Hematopoietic multipotent progenitor cell treated with erythropoietin and hydrocortisone succinate and interleukin-3 and kit ligand, for 17 days (in vitro differentiated cells): ENCODE measurements at places on chromosomes 3 and 15.

DNA sequence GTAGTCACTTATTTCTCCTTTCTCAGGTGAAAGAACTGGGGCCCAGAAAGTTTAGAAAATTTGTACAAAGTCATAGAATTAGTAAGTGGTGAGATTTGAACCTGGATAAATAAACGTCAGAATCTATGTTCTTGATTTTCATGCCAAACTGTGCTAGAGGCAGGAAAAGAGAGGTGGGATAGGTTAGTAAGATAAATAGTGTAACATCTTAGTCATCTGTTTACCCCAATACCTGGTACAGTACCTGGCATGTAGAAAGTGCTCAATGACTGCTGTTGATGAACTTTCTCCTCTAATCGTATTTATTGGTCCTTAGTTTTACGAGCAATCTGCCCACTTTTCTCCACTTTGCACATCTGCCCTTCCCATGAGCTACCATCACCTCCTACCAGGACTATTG lies 124.9 kb downstream of the MITF start:
- DNase-seq = no peak

GRCh38 chr3:67460841-67461510 lies 193.4 kb downstream of the SUCLG2 start:
- no peak for DNase-seq

- no peak for DNase-seq
Measured at GRCh38 chr3:27686642-27687041, 35.5 kb downstream of the EOMES start.

GRCh38 chr3:169467751-169468150 lies 195.8 kb downstream of the MECOM start:
- DNase-seq = no peak

DNA sequence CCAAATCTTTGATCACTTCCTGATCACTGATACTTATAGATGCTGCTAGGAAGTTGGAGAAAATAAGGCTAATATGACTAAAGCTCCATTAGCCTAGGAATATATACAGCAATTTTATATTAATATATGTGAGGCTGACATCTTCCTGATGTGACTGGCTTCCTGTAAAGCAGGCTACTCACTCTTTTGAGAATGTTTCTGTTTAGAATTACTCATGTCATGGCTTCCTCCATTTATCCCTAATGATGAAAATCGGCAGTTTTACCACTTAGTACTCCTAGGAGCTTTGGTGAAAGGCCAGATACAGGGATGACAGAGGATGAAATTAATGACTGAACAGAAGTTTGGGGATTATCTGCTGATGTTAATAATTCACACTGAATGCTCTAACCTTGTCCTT lies 3.9 kb upstream of the MAP1A start:
- DNase-seq = no peak

- no peak for DNase-seq
Measured at GRCh38 chr3:15974647-15975046, 176.9 kb upstream of the ANKRD28 start.

GRCh38 chr15:26867200-26868007 lies 542 bp downstream of the GABRA5 start:
- no peak for DNase-seq

GRCh38 chr15:100199711-100200286 lies 142.0 kb downstream of the ADAMTS17 start:
- no peak for DNase-seq

GRCh38 chr15:65416845-65417416 lies 5.8 kb downstream of the IGDCC4 start:
- DNase-seq = no peak

DNA sequence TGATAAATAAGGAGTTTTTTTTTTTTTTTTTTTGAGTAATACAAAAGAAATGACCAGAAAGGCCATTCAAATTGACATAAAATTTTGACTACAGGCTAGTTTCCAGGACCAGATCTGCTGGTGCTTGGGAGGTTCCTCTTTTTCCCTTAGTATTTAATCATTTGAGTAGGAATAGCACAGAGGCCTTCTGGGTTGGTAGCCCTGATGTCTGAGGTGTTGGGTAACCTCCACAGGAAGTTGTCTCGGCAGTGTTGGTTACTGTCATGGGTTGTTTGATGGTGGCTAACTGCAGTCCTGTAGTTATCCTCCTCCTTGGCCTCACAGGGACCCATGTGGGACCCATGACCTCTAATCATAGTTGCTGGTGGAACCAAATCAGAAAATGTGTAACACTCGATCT lies 91.1 kb downstream of the USP13 start:
- DNase-seq = no peak

- DNase-seq = no peak
Measured at GRCh38 chr3:69145688-69146087, 23.3 kb upstream of the LMOD3 start.

DNA sequence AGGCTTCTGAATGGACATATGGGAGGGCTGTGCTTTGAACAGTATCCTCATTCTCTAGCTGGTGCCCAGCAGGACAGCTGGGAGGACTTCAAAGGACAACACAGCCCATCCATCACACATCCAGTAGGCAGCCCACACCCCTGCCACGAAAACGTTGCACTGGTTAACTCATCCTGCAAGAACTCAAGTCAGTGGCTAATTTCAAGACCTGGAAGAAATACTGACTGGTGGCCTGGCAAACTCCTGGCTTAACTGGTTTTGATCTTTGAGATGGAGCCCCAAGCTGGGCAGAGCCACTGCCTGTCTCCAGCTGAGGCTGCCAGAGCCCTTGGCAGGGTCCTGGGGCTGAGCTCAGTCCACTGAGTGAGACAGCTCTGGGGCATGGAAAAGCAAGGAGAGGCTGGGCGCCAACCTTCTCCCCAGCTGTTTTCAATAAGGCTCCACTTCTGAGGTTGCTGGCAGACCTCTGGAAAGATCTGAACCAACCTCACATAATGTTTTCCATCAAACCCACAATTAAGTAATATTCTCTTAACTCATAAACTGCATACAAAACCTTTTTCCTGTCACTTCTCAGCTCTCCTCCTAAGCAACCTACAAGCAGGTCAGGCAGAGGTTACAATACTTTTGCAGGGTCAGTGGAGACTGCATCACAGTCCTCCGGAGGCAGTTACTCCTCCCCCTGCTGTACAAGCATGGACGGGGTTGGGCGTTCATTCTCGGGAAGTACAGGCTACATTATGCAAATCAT lies 110.3 kb downstream of the MYLK start:
- DNase-seq = no peak

- DNase-seq = no peak
Measured at GRCh38 chr15:70754862-70755261, 8.5 kb downstream of the UACA start.

DNA sequence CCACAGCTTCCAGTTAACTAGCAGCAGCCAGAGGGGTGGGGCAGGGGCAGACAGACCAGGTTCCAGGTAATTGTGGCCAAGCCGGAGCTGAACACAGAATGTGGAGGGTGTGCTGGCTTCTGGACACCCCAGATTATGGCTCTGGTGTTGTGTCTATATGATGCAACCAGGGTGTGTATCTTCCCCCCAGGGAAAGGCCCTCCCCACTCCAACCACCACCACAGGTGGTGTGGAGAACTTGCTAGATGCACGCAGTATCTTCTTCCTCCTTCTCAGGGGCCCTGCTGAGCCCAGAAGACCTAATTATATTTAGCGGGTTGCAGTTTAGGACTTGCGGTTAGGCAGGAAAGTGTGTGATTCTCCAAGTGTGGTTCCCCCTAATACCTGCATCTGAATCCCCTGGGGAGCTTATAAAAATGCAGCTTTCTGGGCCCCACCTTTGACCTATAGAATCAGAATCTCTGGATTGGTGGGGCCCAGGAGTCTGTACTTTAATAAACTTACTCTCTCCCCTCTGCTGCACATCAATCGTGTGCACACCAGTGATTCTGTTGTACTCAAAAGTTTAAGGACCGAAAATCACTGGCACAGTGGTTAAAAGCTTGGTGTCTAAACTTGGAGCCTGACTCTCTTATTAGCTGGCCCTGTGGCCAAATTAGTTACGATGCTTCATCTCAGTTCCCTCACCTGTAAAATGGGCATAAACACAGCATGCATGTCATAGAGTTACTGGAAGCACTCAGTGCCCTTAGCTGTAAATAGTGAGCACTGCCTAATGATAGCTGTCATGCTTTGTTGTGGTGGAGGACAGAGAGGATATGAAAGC lies 379.1 kb upstream of the PROK2 start:
- DNase-seq = peak; percentile 66

DNA sequence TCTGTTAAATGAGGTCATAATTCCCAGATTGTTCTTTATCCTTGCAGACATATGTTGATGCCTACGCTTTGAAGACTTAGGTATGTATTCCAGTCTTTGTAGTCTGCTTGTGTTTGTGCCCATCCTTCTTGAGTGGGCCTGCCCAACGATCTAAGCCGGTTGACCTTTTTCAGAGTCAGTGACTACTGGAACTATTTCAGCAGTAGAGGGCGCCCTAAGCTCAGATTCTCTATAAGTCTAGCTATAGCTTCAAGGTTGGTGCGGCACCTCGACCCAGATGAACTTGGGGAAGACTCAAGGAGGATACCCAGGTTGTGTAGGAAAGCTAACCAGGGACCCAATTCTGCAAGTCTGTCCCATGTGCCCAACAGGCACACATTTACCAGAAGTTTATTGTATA lies 228.8 kb upstream of the PPP2R3A start:
- DNase-seq = peak; percentile 8

DNA sequence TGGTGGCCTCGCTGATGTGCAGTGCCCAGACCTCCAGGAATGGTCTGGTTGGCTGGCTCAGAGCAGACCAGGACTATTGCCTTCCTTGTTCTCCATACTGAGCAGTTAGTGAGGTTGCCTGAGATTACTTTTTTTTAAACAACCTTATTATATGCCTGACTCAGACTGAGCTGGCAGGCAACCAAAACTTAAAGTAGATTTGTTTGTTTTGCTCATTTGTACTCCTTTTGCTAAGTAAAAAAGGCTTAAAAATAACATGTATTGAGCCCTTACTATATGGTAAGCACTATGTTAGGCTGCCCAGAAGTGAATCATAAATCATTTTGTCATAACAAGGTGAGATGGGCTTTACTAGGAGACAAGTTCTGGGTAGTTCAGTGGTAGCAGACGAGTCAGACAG lies 92.4 kb downstream of the GHSR start:
- DNase-seq = no peak

GRCh38 chr3:185928496-185928895 lies 9.3 kb downstream of the TRA2B start:
- DNase-seq = no peak

DNA sequence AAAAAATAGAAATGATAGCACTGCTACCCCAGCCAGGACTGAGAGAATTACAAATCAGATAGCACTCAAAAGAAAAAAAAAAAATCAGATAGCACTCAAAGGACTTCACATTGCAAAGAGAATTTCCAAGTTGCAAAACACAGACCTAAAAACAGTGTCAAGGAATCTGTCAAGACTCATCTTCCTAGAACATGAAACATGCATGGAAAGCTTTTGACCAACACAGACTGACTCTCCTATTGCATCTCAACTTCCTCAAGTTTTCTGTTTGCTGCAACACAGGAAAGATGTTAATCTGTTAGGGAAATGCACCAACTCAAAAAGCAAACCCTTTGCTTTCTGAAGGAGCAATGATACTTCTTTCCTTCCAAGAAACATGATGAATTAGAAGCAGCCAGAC lies 42.3 kb downstream of the RAB27A start:
- no peak for DNase-seq

DNA sequence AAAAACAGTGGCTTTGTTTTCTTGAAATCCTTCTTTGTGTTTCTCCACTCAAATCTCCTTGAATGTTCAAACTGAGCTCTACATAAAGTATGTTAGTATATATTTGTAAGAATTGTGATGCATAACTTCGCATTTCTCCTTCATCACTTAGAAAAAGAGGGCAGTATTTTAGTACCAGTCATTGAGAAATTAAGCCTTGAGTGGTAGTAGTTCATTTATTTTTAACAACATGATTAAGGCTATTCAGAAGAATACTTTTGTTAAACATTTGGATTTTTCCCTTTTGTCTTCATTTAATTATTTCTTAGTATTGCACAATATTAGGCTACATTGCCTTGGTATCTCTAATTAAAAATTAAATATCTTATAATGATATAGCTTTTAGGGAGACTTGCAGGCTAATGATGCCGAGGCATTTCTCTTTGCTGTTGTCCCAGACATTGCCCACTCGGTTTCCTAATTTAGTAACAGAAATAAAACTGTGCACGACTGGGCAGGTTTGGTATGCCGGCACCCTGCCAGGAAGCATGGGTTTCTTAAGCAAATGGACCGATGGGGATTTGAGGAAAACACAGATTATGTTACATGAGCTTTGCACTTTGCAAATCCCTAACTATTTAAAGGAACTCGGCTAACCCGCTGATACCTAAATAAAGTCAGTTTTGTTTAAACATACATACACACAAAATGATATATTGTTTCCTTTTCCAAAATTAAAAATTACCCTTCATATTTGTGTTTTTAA lies 54.7 kb downstream of the LRRC28 start:
- DNase-seq = no peak

GRCh38 chr3:116877968-116878367 lies 168.4 kb downstream of the TUSC7 start:
- no peak for DNase-seq

- DNase-seq = no peak
Measured at GRCh38 chr3:100269001-100269400, 8.2 kb downstream of the TBC1D23 start.

GRCh38 chr3:105812194-105812586 lies 56.6 kb downstream of the CBLB start:
- DNase-seq = no peak

GRCh38 chr15:73747847-73748590 lies 5.1 kb downstream of the INSYN1 start:
- no peak for DNase-seq

DNA sequence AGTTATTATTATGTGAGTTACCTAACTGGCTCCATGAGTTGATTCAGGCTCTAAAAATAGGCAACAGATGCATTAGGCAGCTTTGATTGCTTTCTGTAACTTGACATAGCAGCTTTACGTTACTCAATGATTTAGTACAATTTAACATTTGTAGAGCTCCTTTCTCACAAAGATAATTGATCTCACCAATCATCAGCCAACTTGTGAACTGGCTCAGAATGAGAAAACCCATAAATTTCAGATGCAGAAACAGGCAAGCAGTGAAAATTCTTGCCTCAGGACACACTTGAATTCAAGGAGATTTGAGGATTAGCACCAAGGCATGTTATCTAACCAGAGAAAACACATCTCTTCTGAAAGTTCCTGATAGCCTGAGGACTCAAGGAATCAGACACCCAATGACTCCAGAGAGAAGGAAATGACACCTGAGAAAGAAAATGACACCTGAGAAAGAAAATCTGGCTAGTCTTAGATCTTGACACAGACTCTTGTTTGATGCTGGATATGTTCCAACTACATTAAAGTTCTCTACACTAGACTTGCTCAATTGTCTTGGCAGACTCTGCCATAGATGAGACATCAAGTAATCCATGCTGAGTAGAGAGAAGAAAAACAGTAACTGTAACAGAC lies 315.1 kb upstream of the CBLB start:
- no peak for DNase-seq

DNA sequence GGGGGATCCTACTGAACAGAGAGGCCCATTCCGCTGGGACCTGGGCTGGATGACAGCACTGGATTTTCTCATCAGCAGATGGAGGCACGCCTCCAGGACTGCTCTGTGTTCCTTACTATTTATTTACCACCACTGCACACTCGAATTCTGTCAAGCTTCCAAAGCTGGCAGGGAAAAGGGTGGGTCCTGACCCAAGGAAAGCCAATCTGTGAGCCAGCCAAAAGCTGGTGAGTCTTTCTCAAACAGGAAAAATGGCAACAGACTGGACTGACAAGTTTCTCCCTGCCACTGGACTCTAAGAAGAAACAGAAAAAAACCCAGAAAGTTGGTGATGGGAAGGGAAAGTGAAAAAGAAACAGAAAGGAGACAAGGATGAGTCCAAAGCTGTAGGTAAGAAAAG lies 37.8 kb downstream of the CD47 start:
- DNase-seq = no peak
